ENCODE measurements at places on chromosomes 2 and 18.

- DNase-seq: no peak
Observed at GRCh38 chr2:30956995-30957394, 149.7 kb upstream of the CAPN13 start.

DNA sequence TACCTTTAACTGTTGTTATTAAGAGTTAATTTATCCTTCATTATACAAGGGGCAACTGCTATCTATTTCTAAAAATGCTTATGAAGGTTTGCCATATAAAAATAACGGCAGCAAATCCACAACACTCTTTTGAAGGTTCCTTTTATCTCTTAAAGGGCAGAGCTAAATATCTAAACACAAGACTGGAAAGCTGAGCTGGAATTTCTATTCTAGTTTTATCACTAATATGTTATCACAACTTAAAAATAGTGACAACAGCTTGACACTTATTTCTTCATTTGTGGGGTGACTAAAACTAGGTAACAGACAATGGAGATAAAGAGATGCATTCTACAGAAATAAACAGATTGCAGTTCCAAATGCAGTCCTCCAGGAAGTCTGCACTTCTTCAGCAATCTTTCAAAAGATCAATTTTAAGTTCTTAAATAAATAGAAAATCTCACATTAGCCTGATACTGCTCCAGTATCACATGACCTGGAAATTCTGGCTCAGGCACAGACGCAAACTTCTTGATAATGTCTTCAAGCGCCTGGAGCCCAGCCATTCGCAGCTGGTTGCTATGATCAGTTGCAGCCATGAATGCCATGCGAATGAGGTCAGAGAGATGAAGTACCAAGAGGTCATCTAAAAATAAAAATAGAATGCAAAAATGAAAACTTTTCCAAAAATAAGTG is 54.0 kb upstream of the STRN start:
- DNase-seq: no peak

GRCh38 chr18:1296237-1296636 is 391.6 kb downstream of the ADCYAP1 start:
- DNase-seq: no peak

- no peak for DNase-seq
Observed at GRCh38 chr2:231613331-231613662, 20.6 kb downstream of the TEX44 start.

- no peak for DNase-seq
Observed at GRCh38 chr2:74849228-74849892, 15.4 kb downstream of the HK2 start.

- no peak for DNase-seq
Observed at GRCh38 chr2:10966741-10967140, 55.0 kb downstream of the KCNF1 start.

- no peak for DNase-seq
Observed at GRCh38 chr2:191018048-191018447, 4.1 kb upstream of the STAT1 start.

- DNase-seq: no peak
Observed at GRCh38 chr2:23452853-23453420, 68.0 kb downstream of the KLHL29 start.

GRCh38 chr2:61949714-61950560 is 44.5 kb downstream of the COMMD1 start:
- no peak for DNase-seq

GRCh38 chr18:6557057-6557769 is 142.5 kb upstream of the L3MBTL4 start:
- DNase-seq: no peak

DNA sequence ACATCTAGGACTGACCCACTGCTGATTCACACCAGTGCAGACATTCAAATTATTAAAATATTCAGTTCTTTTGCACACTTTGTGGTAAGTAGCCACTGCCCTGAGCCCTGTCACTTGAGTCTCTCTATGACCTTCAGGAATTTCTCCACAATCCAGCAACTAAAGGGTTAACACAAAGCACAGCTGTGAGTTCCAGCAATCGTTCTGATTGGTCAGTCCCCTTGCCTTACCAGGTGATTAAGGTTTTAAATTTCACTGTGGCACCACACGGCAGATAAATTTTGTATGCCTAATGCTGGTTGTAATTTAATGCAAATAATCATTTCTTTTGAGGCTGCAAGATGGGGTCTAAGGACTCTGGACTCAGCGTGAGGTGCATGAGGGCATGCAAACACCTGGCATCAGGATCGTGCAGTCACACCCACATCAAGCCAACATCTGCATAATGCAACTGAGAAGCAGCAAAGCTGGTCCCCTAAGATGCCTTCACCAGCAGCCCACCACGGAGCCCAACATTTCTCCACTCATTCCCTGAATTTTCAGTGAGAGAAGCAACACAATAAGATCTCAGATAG is 36.6 kb downstream of the SLC14A1 start:
- DNase-seq: no peak

GRCh38 chr2:215466097-215466909 is 30.4 kb upstream of the FN1 start:
- no peak for DNase-seq

DNA sequence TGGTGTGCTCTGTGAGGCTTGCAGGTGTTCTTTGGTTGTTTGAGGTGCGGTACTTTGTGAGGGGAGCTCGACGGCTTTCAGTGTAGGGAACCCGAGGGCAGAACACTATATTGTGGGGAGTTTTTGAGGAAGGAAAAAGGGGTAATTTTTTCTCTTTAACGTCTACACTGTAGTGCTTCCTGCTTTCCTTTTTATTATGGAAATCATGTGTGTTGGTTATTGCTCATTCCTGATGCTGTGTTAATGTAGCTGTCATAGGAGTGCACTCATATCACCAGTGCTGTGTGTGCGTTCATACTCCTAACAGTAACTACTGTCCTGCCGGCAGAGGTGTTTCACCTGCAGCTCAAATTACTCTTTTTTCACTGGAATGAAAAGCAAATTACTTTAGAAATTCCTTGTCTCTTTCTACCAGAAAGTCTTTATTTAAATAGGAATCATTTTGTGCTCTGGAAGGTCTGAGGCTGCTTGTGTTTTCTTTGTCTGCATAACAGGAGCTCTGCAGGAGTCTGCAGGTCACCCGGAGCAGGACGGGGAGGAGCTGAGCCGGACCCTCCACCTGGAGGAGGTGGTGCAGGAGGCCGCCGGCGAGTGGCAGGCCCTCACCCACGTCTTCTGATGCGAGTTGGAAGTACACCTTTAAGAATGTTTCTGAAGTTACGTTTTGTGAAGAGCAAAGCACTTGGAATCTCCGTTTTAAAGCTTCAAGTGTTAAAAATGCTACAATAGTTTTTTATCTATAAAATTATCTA is 145.5 kb downstream of the ZNF236 start:
- DNase-seq: no peak

DNA sequence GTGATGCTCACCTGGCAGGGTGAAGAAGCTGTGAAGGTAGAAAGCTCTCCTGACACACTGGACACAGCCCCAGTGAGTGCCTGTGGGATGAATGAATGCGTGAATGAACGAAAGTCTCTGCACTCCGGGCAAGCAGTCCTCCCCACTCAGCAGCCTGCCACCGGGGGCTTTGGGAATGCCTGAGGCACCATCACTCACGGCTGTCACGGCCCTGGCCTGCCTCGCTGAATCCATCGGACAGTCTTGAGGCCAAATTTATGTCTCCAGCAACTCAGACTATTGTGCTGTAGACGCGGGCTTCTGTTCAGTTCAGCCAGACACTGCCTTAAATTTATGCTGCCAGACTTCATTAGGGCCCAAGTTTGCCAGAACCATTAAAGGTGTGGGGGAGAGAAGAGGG is 62.9 kb upstream of the TEX51 start:
- DNase-seq: no peak

- DNase-seq: peak; percentile 29
Observed at GRCh38 chr2:170155022-170155722, 22.8 kb upstream of the MYO3B start.

- DNase-seq: peak; percentile 53
Observed at GRCh38 chr2:10447300-10447894, 730 bp downstream of the ODC1 start.

- DNase-seq: no peak
Observed at GRCh38 chr2:119469131-119469530, 37.5 kb downstream of the TMEM37 start.

- DNase-seq: no peak
Observed at GRCh38 chr2:39920307-39920801, 141.3 kb upstream of the THUMPD2 start.

- no peak for DNase-seq
Observed at GRCh38 chr2:59744436-59744835, 809.0 kb downstream of the BCL11A start.

DNA sequence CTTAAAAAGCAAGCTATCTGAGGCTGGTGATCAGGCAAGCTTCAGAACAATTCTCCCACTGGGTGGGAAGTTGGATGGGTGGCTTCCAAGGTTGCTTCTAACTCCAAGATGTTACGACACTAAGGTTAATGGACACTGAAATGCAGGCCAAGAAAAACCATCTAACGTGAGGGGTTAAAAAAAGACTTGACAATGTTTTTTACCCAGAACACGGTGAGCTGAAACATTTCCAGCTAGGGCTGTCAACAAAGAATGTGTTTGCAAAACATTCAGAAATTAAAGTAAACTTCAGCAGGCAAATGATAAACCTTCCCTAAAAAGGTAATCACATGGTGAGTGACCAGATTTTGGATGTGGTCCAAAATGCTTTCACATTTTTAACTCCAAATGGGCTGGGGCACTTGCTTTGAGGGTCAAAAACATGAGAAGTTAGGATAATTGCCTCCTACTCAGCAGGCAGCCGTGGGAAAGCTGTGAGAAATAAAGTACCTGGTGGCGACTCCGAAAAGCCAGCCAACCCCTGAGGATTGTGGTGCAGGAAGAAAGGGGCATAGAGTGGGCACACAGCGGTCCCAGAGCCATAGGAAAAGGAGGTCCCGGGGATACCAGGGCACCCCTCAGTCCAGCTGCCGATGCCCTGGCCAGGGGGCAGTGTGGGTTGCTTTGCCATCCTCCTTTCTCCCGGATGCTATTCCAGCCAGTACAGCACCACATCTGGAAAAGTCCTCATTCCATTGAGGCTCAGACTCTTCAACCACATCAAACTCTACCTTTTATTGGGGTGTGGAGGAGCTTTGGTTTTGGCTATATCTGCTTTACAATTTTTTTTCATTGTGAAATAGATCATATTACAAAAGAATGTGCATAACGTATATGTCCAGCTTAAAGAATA is 90.0 kb upstream of the ATL2 start:
- DNase-seq: no peak

DNA sequence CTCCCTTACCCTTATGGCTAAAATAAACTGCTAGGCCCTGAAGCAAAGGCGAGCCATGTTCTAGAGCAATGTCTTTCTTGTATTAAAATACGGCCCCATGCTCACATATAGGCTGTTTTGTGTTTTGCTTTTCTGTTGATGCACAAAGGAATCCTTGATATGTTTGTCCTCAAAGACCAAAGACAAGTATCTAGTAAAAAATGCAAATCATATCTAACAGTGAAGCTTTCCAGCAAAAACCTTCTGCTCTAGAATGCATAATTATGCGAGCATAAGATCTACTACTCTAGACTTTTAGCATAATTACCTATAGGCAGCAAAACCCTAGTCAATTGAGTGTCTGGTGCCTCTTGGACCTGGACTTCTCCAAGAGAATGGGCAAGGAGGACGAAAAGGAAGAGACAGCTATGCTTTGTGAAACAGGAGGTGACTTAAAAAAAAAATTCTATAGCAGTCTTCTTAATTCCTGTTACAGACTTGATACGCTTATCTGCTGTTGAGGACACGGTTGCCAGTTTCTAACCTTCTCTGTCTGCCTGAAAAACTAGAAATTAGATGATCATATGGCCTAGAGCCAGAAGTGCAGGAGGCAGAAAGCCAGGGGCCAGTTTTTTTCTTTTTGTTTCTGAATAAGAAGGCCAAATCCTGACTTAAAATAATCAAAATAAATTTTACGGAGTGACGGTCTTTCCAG is 1.5 kb upstream of the AMMECR1L start:
- no peak for DNase-seq

GRCh38 chr2:76953733-76954347 is 568.3 kb downstream of the LRRTM4 start:
- peak; percentile 84 for DNase-seq

GRCh38 chr18:55321265-55322177 is 266.5 kb downstream of the TCF4 start:
- DNase-seq: peak; percentile 78

DNA sequence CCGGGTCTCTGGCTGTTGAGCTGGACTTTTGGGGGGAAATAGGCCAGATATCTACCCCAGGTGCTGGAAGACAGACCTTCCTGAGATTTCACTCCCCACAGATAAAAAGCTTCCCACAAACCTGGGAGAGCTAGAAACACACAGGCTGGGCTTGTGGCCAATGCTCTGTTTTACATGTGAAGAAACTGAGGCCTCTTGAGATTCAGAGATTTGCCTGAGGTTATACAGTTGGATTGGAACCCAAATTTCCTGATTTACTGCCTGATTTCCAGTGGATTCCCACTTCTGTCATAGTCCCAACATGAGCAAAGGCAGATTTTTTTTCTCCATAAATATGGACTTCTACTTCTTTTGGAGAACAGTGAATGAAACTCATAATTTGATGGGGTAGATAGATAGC is 360.2 kb downstream of the SETBP1 start:
- DNase-seq: no peak

GRCh38 chr18:58314284-58314683 is 270.3 kb downstream of the NEDD4L start:
- DNase-seq: no peak

- peak; percentile 87 for DNase-seq
Observed at GRCh38 chr2:53450923-53451322, 316.7 kb upstream of the CHAC2 start.

GRCh38 chr2:86468162-86469033 is 27.2 kb downstream of the KDM3A start:
- no peak for DNase-seq

- peak; percentile 88 for DNase-seq
Observed at GRCh38 chr2:235669269-235669831, 175.5 kb downstream of the AGAP1 start.

DNA sequence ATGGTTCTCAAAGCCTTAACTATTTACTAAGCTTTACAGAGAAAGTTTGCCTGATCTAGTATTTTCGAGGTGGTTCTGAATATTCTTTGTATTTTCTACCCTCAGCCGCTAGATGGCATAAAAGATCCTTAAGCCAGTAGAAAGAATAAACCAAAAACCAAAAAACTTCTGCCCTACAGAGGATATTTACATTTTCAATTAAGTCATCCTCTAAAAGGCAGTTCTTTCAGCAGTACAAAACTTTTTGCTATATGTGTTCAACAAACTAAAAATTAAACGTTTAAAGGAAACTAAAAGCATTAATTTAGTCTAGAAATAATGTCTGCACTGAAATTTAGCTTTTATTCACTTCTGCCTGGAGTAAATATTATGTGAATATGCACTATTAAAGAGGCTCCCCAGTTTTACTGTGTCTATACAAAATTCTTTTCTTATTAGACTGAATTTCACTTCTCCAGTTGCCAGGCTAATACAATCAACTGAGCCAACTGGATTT is 297.5 kb downstream of the PIEZO2 start:
- peak; percentile 24 for DNase-seq

DNA sequence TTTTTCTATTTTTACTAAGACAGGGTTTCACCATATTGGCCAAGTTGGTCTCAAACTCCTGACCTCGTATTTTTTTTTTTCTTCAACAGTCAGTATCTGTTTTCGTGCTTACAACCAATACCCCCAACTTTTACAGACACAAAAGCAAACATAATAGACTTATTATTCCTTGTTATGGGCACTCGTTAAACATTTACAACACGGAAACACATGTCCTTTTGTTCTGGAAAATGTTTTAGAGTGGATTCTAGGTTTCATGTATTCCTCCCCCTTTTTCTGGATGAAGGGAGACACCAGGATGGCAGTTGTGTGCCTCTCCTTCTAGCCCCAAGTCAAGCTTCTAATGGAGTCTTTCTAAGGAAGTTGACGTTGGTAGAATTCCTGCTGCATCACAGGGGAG is 88.8 kb downstream of the CD226 start:
- no peak for DNase-seq

- no peak for DNase-seq
Observed at GRCh38 chr2:14194233-14194632, 438.3 kb upstream of the LRATD1 start.
